Transverse colon (tissue), 4 donors: ENCODE measurements at places on chromosomes 6 and 20. TPM values are rescaled to one million over a fixed set of nuclear protein-coding genes. Genes with fewer than 3 reads are reported as not detected.

GRCh38 chr6:79717989-79718388 lies 86.9 kb downstream of the SH3BGRL2 start:
- no peak for DNase-seq

The ZNF165 gene
- 20.1 TPM for total RNA-seq

DNA sequence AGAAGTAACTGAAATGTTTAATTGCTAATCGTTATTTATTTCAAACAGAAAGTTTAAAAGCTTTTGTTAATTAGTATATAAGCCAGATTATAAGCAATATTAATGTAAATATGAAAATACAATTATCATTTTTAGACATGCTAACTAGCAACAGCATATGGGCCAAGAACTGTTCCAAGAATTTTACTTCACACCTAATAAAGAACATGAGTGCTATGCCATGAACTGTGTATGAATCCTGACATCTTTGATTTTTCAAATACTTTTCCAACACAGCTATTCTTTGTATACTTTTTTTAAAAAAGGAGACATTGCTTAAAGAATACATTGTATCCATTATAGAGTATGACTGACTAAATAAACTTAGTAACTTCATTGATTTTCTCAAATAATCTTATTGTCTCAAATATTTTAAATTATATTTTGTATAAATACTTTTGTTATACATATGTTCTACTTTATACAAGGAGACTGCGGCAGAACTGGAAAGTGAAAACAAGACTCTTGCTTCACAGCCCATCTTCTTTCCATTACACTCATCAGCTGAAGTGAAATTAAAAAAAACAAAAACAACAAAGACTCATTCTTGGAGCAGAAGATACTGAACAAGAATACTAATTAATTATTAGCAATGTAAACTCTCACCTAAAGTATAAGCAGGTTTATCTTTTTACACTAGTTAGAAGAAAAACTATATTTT lies 89.9 kb downstream of the EPHA7 start:
- DNase-seq, result no peak

- DNase-seq, result no peak
These were observed 61.7 kb upstream of the XRN2 start for GRCh38 chr20:21241406-21241805.

GRCh38 chr6:49744259-49744658 lies at the start of gene CRISP3:
TSS of gene CRISP3 (minus strand) at chr6:49744388. CDS start at chr6:49744367, 21 bp downstream.
- no peak for DNase-seq

DNA sequence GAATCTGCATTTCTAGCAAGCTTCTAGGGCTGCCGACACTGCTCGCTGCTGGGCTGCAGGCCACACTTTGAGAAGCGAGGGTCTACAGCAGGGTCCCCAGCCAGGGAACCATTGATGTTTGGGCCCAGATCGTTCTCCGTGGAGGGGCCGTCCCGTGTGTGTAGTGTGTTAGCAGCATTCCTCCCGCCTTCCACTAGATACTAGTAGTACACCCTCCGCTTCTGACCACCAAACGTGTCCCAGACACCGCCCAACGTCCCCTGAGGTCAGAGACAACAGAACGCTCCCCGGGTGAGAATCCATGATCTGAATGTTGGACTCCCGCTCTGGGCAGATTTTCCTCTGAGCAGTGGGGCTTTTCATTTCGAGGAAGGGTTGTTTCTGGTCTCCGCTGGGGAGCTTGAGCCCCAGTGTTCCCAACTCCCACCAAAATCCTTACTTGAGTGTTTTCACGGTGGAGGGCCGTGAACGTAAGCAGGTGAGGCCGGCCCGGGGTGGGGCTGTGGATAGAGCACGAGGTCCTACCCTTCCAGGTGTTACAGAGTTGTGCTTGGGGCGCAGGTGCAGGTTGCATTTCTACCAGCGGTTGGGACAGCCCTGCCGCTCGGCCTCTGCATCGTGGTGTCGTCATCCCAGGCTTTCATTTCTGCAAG lies 124.6 kb downstream of the SYCP2 start:
- no peak for DNase-seq
